Activated gamma-delta T cell (primary cell): ENCODE measurements at places on chromosomes 13 and 19.

GRCh38 chr19:2634228-2634951 lies 68.1 kb downstream of the GNG7 start:
- no peak for DNase-seq

DNA sequence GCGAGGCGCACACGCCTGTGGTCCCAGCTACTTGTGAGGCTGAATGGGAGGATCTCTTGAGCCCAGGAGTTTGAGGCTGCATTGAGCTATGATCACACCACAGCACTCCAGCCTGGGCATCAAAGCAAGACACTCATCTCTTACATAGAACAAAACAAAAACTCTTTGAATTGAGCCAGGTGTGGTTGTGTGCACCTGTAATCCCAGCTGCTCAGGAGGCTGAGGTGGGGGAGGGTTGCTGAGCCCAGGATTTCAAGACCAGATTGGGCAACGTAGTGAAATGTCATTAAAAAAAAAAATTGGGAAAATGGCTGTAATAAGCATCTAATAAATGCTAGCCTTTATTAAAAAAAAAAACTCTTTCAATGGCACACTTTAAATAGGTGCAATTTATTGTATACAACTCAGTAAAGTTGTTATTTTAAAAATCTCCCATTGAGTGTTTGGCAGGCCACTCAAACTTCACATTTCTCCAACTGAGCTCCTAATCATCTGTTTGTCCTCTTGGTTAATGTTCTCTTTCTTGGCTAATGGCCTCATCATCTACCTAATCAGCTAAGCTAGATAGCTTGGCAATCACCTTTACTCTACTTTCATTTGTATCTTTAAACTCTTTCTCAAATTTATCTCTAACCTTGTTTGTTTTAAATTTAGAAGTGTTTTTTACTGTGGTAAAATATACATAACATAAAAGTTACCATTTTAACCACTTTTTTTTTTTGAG lies 28.1 kb upstream of the HMGB1 start:
- no peak for DNase-seq

DNA sequence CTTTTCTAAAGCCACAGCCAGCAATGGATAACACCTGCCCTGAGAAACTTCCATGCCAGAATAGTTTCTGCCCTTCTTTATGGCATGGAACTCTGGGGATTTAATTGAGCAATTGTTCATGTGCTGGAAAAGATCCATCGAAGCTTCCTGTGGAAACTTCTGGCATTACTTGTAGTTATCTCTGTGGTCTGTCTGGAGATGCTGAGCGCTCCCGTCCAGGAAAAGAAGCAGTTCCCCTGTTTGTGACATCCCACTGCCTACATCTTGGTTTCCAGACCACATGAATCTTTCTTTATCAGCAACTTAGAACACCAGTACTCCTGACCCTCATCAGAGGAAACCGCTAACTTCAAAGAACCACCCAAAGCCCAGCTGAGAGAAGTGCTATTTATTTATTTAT lies 24.6 kb downstream of the FLT1 start:
- DNase-seq = no peak

GRCh38 chr13:41107104-41107571 lies 25.5 kb downstream of the KBTBD6 start:
- DNase-seq = no peak

DNA sequence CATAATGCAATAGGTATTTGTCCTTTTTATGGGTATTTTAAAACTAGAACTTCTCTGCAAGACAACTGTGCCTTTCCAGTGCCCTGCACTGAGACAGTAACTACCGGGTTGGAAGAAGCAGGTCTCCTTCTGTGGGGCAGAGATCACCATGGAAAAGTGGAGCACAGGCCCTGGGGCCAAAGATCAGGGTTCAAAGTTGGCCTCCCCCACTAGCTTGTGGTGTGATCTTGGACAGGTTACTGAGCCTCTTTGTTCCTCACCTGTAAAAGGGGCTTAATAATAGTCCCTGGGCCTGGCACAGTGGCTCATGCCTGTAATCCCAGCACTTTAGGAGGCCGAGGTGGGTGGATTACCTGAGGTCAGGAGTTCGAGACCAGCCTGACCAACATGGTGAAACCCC lies 68.3 kb downstream of the CEBPG start:
- no peak for DNase-seq

- no peak for DNase-seq
Observed at GRCh38 chr13:39777527-39778061, 122.1 kb downstream of the COG6 start.
